GM12892 (cell line): ENCODE measurements at places on chromosomes 5 and 9.

DNA sequence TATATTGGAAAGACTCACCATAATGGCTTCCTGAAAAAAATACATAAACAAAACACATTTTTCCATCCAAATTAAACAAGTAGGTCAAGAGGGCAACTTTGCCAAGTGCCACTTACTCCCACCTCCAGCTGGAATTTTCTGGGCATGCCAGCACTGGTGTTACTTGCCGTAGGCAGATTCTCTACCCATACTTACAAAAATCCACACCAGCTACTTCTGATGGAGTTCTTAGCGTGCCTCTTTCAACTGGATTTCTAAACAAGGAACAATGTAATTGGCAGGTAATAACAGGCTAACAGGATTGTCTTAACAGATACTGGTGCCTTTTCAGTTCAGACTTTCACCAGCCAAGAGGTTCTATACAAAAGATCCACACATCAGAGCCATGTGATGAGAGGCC lies 301.4 kb downstream of the MLLT3 start:
- no peak for DNase-seq

- no peak for DNase-seq
Measured at GRCh38 chr5:125348936-125349831, 602.7 kb upstream of the ZNF608 start.

DNA sequence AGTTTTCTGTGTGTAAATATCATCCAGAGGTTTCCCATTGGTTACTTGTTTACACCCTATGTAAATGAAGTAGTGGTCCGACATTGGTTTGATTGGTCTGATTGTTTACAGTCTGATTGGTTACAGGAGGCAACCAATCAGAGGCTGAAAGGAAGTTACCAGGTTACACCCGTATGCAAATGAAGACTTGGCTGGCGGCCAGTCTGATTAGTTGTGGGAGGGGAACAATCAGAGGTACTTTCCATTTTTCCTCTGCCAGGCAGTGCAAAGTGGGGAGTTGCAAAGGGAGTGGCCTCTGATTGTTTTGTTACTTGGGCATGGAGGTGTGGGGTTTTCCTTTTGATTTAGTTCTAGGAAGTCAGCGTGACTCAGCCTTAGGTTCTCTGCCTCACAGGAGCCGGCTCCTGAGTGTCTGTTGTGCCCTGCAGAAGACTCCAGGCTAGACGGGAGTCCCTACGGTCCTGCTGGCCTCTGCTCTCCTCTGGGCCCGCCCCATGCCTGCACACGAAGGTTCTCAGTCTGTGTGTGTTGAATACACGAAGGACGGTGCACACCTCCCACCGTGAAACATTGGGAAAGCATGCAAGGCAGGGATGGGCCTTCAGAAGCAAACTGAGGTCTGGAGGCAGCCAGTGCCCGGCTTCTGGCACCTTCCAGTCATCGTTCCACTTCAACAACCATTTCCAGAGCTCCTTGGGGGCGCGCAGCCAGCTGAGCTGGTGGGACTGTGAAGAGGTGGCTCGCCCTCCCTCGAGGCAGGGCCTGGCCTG lies 42.9 kb downstream of the OLFM1 start:
- DNase-seq, result no peak

DNA sequence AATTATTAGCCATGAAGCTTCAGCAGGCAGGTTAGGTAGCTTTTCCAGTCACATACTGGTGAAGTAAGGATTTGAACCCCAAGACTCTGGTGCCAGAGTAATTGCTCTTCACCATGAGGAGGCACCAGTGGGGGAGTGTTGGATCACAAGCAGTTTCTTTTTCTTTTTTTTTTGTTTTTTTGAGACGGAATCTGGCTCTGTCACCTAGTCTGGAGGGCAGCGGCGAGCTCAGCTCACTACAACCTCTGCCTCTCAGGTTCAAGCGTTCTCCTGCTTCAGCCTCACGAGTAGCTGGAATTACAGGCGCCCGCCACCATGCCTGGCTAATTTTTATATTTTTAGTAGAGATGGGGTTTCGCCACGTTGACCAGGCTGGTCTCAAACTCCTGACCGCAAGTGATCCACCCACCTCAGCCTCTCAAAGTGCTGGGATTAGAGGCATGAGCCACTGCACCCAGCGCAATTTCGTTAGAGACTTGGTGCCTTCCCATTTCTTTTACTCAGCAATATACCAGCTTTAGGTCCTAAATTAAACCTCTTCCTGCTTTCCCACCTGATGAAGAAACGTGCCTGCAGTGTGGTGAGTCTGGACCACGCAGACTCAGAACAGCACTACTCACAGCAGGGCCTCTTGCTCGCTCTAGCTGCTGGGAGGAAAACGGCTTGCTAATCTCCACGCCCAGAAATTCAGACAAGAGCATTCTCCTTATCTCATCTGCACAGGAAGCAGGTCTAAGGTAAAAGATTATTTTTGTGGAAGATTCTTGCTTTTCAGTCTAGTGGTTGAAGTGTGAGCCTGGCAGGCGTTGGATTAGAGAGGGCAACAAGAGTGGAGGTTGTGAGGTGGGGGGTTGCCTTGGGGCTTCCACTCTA lies at the start of gene S100Z:
TSS of gene S100Z (plus strand) at position 596 of the 873 bp plus-strand sequence. CDS start 25,346 bp downstream, outside the sequence.
- DNase-seq, result no peak

- DNase-seq, result no peak
Measured at GRCh38 chr9:110615498-110615897, 36.0 kb upstream of the SVEP1 start.

DNA sequence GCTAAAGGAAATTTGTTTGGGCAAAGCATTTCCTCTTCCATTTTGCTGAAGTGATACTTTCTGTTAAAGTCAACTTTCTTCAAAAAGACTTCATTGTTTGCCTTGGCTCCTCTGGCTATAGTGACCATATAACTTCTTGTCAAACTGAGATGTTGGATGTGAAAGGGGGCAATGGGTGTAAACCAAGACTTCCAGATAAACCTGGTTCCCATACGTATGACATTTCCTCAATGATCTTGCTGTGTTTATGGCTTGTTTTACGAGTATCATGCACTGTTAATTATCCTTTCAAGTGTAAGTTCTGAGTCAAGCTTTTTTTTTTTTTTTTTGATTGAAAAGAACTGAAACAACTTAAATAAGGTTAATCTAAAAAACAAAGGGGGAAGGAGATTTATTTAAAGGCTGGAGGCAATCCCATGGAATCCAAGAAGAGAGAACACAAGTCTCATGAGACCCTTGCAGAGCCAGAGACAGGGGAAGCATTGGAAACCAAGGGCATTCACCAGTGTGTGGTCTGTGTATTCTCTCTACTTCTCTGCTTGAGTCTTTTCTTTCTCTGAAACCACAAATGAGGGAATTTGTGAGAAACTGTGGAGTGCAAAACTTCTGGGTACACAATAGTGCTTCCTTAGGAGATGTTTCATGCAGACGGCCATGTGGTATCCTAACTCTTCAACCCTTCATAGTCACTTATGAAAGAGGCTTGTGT lies 335.3 kb downstream of the RAB3C start:
- no peak for DNase-seq

DNA sequence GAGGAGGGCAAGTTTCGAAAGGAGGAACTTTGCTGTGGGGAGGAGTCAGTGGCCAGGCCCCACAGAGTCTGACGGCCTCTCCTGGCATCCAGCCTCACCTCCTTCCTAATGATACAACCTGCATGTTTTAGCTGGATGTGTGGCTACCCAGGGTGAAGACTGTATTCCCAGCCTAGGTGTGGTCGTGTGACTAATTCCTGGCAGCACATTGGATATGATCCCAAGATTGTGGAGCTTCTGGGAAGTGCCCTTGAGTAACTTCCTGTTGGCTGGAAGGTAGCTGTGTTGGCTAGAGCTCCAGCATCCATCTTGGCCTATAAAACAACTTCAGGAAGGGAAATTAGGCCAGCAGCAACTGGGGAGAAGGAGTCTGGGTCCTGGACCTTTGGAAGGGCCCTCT lies 19.0 kb upstream of the LPCAT1 start:
- DNase-seq, result no peak

DNA sequence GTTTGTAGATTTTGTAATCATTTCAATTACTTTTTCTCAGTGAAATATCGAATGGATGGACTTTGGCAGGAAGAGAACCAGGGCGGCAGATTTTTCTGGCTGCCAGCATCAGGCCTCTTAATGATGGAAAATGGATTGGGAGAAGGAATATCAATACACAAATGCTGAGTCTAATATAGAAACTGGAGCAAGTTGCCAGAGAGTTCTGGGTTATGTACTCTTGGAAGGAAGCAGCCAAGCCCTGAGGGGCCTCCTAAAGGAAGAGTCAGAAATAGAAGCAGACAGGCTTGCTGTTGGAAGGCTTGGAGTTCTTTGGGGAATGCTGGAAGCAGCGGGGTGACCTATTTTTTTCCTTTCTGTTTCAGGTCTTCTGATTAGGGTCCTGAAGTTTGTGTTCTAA lies 428.6 kb downstream of the DMAC1 start:
- no peak for DNase-seq

- no peak for DNase-seq
Measured at GRCh38 chr9:87687207-87687606, 38.7 kb upstream of the CTSL start.

GRCh38 chr5:137734331-137734730 lies 1.6 kb downstream of the KLHL3 start:
- no peak for DNase-seq

- no peak for DNase-seq
Measured at GRCh38 chr5:76291305-76292077, 111.6 kb upstream of the IQGAP2 start.

DNA sequence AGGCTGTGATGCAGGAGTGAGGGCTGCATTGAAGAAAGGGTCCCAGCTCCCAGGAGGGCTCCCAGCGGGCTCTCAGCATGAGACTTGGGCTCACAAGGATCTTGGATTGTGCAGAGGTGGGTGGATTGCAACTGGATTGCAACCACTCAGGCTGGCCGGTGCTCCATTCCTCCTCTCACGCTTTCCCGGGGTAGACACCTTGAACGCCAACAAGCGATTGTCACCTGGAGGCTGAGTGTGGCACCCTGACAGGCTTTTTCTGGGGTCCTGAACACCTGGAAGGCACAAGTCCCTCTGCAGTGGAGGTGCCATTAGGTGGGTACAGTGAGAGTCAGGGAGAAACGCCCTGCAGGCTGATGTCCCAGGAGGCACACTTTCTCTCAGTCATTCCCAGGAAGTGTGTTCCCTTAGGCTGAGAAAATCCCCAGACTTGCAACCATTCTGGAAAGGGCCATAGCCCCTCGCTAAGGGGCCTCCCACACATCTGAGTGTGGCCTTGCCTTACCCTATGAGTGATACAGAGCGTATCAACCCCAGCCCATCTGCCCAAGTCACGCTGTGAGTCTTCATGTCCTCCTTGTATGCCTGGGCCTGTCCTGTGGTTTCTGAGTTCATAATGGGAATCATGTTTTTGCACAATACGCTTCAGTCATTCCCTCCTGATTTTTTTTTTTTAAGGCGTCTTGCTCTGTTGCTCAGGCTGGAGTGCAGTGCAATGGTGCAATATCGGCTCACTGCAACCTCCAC lies 488.1 kb downstream of the IRX1 start:
- no peak for DNase-seq

GRCh38 chr5:1510151-1510561 lies 13.6 kb downstream of the LPCAT1 start:
- no peak for DNase-seq

GRCh38 chr9:116223926-116224325 lies 70.3 kb downstream of the PAPPA start:
- DNase-seq, result no peak

DNA sequence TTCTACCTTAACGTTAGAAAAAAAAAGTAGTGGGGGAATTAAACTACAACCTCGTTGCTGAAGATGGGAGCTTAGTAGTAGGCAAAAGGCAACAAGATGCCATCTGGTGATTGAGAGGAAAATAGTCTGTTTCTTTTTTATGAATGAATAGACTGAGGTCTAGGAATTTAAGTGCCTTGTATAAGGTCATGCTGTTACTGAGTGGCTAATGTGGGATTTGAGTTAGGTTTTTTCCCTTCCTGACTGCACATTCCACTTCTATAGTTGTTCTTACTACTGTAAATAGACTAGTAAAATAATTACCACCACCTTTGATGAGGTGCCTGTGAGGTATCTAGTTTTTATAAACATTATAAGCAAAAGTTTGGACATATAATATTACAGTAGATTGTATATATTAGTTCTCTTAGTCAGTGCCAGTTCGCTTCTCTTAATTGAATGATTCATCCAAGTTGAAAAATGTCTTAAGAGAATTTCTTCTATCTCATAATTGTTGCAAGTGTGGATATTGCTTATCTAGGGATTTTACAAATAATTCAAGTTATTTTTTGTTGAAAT lies 19.1 kb downstream of the FSD1L start:
- DNase-seq, result no peak

- no peak for DNase-seq
Measured at GRCh38 chr9:91192381-91193086, 169.2 kb downstream of the AUH start.

DNA sequence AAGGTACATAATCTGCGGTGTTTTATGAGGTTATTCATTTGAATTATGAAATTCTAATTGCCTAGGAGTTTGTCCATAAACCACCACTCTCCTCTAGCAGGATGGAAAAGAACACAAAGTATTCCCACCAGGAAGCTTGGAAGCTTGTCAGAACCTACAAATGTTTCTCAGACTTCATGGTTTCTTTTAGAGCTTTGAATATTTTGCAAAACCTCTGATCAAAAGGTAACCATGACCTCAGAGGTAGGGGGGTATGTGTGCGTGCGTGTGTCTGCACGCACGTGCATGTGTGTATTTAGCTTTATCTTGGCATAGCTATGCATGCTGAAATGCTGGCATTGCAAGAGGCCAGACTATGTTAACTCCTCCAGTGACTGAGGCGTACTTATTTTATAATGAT lies 847.0 kb downstream of the TLE1 start:
- DNase-seq, result no peak

DNA sequence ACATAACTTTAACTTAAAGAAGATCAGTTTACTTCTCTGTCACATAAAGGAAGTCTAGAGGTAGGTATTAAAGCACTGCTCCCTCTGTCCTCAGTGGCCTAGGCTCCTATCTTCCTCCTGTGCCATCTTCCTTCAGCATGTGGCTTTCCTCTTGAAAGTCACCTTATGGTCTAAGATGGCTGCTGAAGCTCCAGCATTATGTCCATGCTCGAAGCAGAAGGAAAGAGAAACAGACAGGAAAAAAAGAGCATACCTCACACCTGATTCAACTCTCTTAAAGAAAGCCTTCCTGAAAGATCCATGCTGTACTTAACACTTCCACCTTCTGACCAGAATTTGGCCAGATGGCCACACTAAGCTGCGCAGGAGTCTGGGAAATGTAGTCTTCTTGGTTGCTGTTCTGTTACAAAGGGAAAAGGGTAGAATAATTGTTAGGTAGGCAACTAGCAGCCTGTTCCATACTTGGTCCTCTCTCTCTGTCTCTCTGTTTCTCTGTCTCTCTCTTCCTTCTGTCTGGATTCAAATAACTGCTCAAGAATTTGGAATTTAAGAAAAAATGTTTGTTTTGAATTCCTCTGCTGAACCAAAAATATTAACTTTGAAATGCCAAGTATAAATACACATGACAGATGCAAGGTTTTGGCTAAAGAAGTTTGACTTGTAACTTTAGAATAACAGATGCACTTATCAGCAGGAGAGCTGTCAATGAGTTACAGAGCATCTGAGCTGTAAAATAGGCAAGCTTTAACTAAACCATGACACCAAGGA lies 16.0 kb downstream of the TMEM174 start:
- DNase-seq, result no peak
